Cortex of kidney (tissue), 1 donor: ENCODE measurements at places on chromosomes 6 and 20.

- DNase-seq, result no peak
Measured at GRCh38 chr6:47852727-47853126, 70.9 kb downstream of the OPN5 start.

DNA sequence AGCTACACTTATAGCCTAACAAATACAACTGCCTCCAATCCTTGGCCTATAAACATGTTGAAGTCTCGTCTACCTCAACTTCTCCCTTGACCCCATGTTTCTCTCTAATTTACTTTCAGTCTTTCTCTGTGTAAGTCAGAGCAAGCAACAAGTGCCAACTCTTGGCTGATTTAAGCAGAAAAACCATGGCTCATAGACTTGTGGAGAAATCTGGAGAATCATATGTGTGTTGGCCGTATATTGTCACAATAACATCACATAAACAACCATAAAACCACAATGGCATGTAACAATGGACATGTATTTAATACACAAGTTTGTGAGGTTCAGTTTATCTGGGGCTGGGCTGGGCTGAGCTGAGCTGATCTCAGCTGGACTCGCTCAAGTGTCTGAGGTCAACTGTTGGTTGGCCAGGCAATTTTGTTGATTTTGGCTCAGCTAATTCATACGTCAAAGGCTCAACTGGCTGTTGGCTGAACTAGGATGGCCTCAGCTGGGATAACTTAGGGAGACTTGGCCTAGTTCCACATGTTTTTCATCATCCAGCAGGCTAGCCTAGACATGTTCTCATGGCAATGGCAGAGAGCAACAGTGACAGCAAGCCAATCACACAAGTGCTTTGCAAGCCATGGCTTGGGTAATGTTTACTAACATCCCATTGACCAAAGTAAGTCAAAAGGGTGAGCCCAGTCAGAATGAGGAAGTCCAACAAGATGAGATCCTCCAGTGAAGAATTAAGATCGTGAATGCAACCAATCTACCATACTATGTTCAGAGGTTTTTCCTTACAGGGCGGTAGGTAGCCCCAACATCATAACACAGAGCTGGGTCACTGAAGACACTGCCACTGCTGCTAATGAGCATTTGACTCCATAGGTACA lies 12.9 kb upstream of the TBC1D22B start:
- no peak for DNase-seq

- no peak for DNase-seq
Measured at GRCh38 chr6:90581146-90581545, 5.7 kb downstream of the MAP3K7 start.

DNA sequence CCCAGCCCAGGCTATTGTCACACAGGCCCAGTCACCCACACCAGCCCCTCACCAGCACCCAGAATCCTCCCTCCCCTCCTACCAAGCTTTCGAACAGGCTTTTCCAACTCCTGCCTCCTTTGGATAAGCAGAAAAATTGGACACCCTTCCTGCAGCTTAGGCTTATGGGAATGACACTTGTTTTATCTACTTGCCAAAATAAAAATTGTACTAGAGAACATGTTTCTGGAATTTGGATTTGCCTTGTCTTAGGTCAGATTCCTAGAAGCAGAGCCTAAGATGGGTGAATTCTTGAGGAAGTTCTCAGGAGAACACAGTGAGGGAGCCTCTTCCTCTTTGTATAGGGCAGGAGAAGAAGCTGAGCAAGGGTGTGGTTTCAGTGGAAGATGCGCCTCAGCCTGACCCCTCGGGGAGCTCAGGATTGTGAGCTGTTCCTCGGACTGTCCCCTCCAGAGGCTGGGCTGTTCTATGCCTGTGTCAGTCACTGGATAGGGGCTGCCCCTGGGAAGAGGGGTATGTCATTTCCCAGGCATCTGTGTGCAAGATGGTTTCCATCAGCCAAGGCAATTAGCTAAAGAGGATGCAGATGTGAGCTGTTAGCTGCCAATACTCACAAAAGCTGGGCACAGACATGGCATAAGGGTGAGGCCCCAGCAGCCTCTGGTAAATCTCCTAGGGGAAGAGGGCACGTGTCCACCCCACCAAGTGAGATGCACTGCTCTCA lies 33.9 kb downstream of the ITPR3 start:
- DNase-seq, result no peak

DNA sequence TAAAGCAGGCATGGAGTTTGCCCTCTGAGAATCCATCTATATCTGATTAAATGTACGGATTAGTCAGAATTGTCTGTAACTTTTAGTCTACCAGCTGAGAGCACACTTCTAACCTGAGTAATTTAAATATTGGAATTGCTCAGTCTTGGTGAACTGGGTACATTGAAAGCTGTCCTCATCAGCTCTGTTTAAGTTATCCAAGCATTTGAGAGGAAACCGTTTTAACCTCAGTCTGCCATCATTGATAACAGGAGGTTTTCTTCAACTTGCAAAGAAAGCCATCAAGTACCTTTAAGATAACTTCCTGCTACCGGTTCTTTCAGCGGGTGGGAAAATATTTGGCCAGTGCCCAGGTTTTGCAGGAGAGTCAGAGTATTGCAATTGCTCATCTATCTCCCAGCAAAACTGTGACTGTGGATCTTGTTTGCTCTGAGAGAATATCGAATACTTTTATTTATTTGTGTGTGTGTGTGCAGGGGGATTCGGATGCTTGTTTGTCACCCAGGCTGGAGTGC lies 31.1 kb upstream of the F13A1 start:
- DNase-seq, result no peak

GRCh38 chr6:145189836-145190235 lies 545.5 kb downstream of the EPM2A start:
- no peak for DNase-seq

GRCh38 chr6:37454420-37455140 lies 21.6 kb downstream of the CMTR1 start:
- DNase-seq, result no peak
